ENCODE measurements at places on chromosomes 5 and 9. TPM values are rescaled to one million over a fixed set of nuclear protein-coding genes. Genes with fewer than 3 reads are reported as not detected.

RGS7BP gene
- total RNA-seq: 11.8 TPM

DNA sequence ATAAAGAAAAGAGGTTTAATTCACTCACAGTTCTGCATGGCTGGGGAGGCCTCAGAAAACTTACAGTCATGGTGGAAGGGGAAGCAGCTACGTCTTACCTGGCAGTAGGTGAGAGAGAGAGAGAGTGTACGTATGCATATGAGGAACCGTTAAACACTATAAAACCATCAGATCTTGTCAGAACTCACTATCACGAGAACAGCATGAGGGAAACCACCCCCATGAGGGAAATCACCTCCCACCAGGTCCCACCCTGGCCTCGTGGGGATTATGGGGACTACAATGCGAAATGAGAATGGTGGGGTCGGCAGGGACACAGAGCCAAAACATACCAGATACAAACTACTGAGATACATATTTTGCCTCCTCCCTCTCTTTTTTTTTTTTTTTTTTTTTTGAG, 10.8 kb upstream of the FER start:
- no peak for DNase-seq

SLC23A1 gene
- total RNA-seq: not detected

GRCh38 chr5:91059409-91059808, 323.7 kb downstream of the ARRDC3 start:
- no peak for DNase-seq

- DNase-seq: no peak
Observed at GRCh38 chr9:129560881-129561306, 60.0 kb downstream of the C9orf50 start.

CDHR2 gene
- not detected for total RNA-seq

CAMK2A gene
- 0.49 TPM for total RNA-seq

- DNase-seq: no peak
Observed at GRCh38 chr5:10856071-10856470, 95.0 kb upstream of the DAP start.

GRCh38 chr5:146026307-146027010, 78.9 kb downstream of the PLAC8L1 start:
- no peak for DNase-seq

DNA sequence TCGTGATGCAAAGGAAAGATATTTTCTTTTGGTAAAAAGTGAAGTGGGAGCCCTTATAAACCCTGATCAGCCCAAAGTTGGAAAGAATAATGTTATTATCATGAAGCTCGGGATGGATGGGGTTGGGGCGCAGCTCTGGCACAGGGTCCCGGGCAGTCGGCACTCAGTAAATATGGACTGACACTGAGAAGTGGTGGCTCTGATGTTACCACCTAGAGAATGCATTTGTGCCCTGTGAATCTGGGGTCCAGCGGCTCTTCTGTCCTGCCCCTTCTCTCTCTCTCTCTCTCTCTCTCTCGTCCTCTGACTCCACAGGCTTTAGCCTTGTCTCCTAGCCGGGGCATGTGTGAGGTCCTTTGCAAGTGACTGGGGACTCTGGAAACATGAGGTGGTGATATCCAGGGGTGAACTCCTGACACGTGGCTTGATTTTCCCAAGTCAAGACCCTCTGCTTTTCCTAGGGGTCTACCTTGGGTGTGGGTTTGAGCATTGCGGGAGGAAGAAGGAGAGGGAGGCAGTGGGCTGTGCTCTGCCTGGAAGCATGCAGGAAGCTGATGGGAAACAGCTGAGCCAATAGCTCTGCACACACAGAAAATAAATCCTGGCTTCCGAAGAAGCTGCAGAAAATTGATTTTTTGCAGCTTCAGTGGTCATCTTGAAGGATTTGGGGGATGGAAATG, 162.7 kb downstream of the MACROH2A1 start:
- peak; percentile 78 for DNase-seq

GRCh38 chr5:25688156-25688555, 1043.4 kb upstream of the CDH10 start:
- no peak for DNase-seq

GRCh38 chr5:28810751-28811136, 1772.4 kb upstream of the CDH9 start:
- no peak for DNase-seq

HAPLN1 gene
- not detected for total RNA-seq

DNA sequence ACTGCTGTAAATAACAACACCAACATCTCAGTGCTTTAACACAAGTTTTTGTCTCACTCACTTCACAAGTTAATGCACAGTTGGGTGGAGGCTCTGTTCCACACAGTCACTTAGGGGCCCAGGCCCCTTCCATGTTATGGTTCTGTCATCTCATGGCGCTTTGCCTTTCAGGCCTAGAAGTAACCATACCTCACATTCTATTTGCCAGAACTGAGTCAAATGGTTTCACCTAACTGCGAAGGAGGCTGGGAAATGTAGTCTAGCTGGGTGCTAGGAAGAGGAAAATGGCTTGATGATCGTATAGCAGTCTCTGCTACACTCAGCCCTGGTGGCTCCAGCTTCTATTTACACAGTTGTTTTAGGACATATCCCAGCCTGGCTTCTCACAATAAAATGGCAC, 23.1 kb upstream of the MVB12B start:
- DNase-seq: peak; percentile 34

DNA sequence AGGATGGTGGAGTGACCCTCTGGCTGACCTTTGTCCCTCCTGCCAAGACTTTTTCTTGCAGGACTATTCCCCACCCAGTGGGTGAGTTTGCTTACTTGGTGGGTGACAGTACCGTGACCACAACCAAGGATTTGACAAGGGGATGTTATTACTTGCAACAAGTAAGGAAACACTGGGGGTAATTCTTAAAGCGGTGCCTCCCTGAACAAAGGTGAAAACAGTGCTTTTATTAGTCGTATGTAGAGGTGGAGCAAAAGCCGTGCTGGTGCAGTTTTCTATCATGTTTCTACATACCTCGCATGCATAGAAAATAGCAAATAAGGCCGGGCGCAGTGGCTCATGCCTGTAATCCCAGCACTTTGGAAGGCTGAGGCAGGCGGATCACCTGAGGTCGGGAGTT, 41.0 kb upstream of the KDM4C start:
- no peak for DNase-seq

OR1Q1 gene
- total RNA-seq: not detected

DNA sequence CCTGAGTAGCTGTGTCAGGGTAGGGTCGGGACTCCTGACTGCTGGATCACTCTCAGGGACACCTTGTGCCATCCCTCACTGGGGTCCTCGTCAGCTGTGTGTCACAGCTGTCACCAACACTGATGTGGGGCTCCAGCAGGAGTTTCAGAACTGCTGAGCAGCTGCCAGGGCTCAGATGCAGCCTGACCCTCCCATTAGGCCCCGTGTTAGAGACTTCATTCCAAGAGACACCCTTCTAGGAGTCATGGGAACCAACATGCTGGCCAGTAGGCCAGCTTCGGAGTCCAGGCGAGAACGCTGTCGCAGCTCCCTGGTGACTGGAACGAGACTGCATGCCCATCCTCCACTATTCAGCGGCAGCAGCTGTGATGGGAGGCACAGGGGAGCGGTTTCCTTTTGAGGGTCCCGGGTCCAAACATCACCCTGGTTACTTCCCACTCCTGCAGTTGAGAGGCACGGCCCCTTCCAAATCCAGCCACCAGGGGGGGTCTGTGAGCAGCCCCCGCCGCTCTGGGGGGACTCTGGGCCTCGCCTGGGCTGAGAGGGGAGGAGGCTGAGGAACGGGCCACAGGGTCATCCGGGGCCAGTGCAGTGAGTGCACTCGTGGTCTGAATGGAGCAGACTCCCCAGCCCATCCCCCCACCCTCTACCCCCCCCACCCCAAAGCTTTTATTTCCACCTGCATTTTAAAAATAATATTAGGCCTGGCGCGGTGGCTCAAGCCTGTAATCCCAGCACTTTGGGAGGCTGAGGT, 12.6 kb upstream of the TCF7 start:
- no peak for DNase-seq

- DNase-seq: no peak
Observed at GRCh38 chr5:2779459-2779858, 28.0 kb upstream of the IRX2 start.

- DNase-seq: no peak
Observed at GRCh38 chr5:135309391-135310327, 89.4 kb downstream of the MACROH2A1 start.

- DNase-seq: no peak
Observed at GRCh38 chr5:142253938-142254337, 70.9 kb downstream of the SPRY4 start.

- no peak for DNase-seq
Observed at GRCh38 chr5:56409331-56410190, 176.4 kb upstream of the ANKRD55 start.

GRCh38 chr5:126924331-126925033, 105.9 kb downstream of the MARCHF3 start:
- DNase-seq: no peak

DNA sequence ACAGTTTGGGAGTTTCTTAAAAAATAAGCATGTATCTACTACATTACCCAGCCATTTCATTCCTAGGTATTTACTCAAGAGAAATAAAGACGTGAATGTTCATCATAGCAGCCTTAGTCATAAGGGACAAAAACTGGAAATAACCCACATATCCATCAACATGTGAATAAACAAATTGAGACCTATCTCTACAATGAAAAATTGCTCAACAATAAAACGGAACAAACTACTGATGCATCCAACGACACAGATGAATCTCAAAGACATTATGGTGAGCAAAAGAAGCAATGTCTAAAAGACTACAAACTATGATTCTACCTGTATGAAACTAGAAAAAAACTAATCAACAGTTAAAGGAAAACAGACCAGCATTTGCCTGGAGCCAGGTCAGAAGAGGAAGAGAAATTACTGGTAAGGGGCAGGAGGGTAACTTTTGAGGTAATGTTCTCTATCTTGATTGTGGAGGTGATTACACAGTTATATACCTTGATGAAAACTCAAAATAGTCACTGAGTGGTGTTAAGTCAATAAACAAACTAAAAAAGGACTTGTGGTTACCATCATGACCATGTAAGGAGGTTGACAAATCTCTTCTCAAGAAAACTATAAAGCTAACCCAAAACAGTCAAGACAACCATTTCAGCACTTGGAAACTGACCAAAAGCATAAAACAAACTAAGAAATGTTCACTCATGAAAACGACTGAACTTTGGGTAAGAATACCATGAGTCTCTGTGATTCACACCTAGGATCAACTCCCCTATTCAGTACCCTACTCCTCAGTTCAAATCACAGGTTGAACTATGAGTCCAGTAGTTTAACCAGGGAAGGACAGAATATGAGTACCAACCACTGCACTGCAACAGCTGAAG, 10.4 kb downstream of the UIMC1 start:
- DNase-seq: no peak

GRCh38 chr5:116787570-116787969, 212.9 kb upstream of the SEMA6A start:
- DNase-seq: no peak

- no peak for DNase-seq
Observed at GRCh38 chr5:117118499-117118898, 543.9 kb upstream of the SEMA6A start.

- no peak for DNase-seq
Observed at GRCh38 chr9:106779796-106780195, 83.2 kb upstream of the ZNF462 start.

CCDC69 gene
- 84.5 TPM for total RNA-seq

IFNA14 gene
- not detected for total RNA-seq

DNA sequence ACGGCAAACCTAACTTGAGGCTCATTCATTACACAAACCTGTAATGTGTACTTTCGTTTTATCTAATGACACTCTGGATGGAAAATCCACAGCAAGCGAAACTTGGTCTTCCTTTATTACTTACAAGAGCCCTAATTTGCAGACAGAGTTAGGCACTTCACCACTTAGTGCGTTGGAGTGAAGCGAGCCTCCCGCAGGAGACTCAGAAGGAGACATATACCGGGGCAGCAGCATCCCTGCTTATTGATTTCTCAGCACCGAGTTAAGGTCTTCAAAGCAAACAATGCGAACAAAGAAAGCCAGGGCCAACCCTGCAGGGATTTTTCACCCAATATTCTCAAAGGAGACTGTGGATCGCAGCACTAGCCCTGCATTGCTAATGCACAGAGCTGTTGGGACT, 28.6 kb downstream of the LSM11 start:
- no peak for DNase-seq

- DNase-seq: no peak
Observed at GRCh38 chr9:89549031-89549644, 51.2 kb upstream of the SEMA4D start.

- DNase-seq: no peak
Observed at GRCh38 chr9:121472446-121472845, 27.2 kb downstream of the GGTA1 start.

DNA sequence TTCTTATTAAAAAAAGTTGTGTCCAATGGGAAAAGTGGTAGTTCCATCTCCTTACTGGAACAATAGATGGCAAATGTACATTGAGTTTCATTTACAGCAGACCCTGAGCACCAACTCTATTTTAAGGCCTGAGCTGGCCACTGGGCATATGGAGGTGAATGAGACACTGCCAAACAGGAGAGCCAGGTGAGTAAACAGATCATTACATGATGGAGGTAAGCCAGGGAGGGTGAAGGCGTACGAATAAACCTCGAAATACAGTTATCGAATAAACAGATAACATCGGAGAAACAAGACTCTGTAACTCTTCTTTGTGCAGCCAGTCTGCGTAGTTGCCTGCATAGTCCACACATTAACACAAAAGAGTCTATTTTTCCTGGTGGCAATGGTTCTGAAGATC, 446.4 kb upstream of the KLF4 start:
- no peak for DNase-seq

GRCh38 chr5:151351671-151352070, 4.3 kb upstream of the SLC36A2 start:
- DNase-seq: no peak

GRCh38 chr5:1736889-1737711, 62.5 kb downstream of the MRPL36 start:
- DNase-seq: no peak

GRCh38 chr5:83687124-83687619, 33.5 kb downstream of the HAPLN1 start:
- DNase-seq: no peak

DNA sequence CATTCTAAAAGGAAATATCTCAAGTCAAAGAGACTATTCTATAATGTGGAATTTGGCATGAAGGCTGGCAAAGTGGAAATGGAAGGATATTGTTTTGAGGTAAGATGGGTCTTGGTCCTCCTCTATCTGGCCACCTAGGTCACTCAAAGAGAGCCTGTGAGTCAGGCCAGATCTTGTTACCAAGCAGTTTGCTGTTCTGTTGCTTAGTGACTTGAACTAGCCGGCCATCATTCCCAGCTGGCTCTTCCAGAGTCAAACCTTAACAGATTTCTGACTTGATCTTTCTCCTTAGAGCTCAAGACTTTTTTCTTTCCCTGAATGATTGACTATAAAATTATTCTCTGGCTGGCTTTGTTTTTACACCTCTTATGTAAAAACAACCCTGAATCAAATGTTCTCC, 136.1 kb downstream of the PDE4D start:
- no peak for DNase-seq

GRCh38 chr5:115968770-115969169, 6.5 kb downstream of the LVRN start:
- DNase-seq: no peak

GRCh38 chr5:167773668-167774301, 517.7 kb upstream of the WWC1 start:
- no peak for DNase-seq

ATG10 gene
- total RNA-seq: 4.2 TPM

- no peak for DNase-seq
Observed at GRCh38 chr5:154196955-154197652, 6.6 kb downstream of the GALNT10 start.

All from vagina (tissue), 2 donors.